Urinary bladder (tissue), 4 donors: ENCODE measurements at places on chromosomes 13 and 19. TPM values are rescaled to one million over a fixed set of nuclear protein-coding genes. Genes with fewer than 3 reads are reported as not detected.

The RGS9BP gene
- 1.0 TPM for polyA plus RNA-seq

The ZNF223 gene
- 3.6 TPM for polyA plus RNA-seq

The MTMR6 gene
- 17.6 TPM for polyA plus RNA-seq

The ZNF799 gene
- 4.4 TPM for polyA plus RNA-seq

The SIGLEC12 gene
- 0.37 TPM for polyA plus RNA-seq

The ZBTB7A gene
- polyA plus RNA-seq: 35.3 TPM

The TICAM1 gene
- 13.7 TPM for polyA plus RNA-seq

The RNF126 gene
- polyA plus RNA-seq: 41.8 TPM
